A549 (cell line): ENCODE measurements at places on chromosomes 1 and 21. TPM values are rescaled to one million over a fixed set of nuclear protein-coding genes. Genes with fewer than 3 reads are reported as not detected.

Gene KTI12
- 9.6 to 11.8 TPM (median 10.9 TPM) in 3 replicates for polyA plus RNA-seq

Gene CDA
- polyA plus RNA-seq: 35.6 to 48.7 TPM (median 44.6 TPM) in 3 replicates

Gene PDE9A
- polyA plus RNA-seq: 0.58 to 1.5 TPM (median 1.3 TPM) in 3 replicates

Gene NHLH1
- polyA plus RNA-seq: 0.29 to 0.49 TPM (median 0.34 TPM) in 3 replicates

Gene VTCN1
- polyA plus RNA-seq: 0.04 to 0.18 TPM (median 0.16 TPM) in 3 replicates

Gene TSPEAR
- not detected in 3 replicates for polyA plus RNA-seq

Gene DCST2
- 0.23 to 0.46 TPM (median 0.43 TPM) in 3 replicates for polyA plus RNA-seq

Gene PGLYRP4
- not detected in 3 replicates for polyA plus RNA-seq
